Left ventricle myocardium inferior (tissue), 1 donor: ENCODE measurements at places on chromosomes 2 and 18.

DNA sequence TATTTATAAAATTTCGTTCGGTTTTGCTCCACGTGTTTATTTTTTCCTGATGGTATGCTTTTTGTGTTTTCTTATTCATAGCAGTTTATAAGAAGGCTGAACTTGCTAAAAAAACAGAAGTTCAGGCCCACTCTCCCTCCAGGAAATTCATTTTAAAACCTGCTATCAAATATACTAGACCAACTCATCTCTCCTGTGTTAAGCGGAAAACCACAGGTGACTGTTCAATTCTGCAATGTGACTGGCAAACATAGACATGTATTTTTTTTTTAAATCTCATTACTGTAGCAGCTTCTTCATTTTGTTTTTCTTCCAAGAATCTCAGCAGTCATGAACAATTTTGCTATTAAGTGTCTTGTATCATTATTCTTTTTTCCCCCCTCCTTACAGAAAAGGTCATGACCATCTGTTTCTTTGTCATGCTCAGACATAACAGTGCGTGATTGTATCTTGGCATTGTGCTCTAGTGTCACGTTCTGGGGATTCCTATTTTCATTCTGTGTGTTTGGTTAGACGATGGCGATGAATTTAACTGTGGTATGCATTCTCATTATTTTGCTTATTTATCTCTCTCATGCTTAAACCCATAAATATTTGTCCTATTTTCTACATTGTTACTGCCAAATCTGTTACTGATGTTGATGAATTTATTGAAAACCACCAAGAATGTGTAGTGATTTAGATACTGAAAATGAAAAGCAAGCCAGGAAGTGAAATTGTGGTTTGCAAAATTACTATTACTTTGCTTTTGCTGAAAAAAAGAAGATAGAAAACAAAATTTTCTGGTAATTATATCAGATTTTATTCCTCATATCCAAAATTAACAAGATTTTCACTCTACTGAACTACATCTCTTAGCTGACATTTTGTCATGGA, 74.6 kb upstream of the UNC80 start:
- DNase-seq = no peak

GRCh38 chr2:154813636-154814035, 115.1 kb downstream of the KCNJ3 start:
- no peak for DNase-seq

DNA sequence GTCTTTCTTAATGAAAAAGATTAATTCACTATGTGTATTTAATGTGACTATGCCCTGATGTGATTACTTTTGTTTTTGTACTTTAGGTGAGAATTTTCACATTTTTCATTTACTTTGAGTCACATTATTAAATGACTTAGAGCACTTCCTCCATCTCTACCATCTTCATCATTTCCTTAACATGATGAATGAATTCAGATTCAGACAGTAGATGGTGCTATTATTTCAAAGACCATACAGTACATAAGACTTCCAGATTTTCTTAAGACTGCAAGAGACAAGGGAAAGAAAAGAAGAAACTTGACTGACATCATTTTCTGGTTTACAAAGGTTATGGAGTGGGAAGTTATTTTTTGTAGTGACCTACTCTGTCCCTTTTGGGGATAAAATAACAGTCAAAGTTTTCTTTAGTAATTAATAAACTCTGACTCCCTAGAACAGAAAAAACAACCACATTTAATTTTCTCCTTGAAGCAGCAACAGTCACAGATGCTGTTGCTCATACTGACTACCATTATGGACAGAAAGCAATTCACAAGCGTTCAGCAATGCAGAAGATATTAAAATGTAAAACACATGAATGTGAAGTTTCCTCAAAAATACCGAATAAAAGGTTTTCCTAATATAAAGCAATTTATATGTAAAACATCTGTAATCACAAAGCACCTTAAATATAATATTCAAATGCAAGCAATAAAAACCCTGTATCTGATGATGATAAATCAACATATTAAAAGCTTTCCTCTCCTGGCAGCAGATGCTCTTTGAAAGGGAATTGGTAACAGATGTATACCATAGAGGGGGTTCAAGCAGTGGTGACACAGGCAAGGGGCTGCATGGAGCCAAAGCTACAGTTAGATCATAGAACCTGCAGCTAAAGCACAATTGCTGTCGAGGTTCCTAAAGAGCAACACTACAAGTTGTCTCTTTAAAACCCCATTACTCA, 1010.9 kb upstream of the NXPH2 start:
- no peak for DNase-seq

- DNase-seq = no peak
Observed at GRCh38 chr18:75472906-75473305, 45.4 kb upstream of the SMIM21 start.

DNA sequence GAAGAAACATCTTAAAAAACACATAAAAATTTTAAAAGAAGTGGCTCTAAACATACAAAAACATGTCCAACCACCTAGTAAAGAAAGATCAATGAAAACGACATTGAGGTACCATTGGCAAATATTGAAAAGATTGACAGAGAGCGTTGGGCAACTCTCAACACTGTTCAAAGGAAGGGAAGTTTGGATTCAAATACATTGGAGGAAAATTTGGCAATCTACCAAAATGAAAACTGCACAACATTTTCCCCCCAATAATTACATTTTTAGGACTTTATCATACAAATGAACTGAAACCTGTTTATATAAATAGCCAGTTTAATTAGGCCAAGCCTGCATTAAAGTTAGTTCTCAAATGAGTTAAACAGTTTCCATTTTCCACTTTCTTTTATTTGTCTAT, 758.9 kb downstream of the NRXN1 start:
- no peak for DNase-seq

DNA sequence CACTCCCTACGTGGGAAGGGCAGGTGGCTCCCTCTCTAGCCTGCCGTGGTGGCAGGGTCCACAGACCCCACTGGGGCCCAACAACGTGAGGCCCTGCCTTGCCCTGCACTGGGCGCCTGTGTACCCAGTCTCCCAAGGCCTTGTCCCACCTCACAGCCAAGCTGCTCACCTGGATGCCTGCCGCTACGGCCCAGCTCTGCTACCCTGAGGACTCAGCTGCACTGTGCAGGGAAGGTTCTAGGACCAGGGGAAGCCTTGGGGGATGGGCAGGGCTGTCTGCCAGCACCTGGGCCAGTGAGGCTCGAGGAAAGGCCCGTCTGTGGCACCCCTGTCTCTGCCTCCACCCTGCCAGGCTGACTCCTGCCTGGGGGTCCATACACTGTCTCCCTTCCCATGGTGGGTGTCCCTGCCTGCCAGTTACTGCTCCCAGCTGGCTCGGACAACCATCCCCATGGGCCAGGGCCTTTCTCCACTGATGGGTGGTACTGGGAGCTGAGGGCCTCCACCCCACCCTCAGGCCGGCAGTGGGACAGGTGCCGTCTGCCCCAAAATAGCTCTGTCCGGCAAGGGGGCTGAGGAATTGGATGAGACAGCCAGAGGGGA, 33.2 kb downstream of the HS6ST1 start:
- peak; percentile 7 for DNase-seq

DNA sequence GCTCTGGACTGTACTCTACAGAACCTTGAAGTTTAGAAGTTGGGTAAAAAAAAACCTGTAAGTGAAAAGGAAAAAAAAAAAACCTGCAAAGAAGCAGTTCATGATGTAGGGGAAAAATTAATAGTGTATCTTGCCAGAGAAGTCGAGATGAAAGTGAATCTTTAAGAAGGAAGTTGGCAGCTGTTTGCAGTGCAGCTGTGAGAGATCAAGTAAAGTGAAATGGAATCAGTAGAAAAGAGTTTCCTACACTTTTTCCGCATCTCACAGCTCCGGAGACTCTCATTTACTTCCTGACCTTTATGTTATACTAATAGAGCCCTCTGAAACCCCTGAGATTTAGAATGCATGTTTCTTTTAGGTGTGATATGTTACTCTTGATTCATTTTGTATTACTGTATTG, 19.2 kb downstream of the RNMT start:
- DNase-seq = no peak

DNA sequence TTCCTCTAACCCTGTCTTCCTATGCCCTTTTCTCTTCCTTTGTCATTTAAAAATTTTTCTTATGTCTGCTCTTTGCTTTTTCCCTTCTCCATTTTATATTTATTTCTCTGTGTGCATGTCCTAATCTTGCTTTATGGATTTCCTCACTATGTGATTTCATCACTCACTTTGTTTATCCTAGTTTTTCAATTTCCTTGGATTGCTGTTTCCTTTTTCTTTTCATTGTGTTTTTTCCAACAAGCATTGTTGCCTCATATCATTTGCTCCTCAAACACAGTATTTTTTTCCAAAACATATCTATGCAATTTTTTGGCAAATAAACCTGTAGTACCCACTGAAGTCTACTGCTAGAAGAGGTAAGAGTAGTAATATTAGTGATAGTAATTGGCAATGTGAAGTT, 67.4 kb upstream of the PNPT1 start:
- DNase-seq = no peak

DNA sequence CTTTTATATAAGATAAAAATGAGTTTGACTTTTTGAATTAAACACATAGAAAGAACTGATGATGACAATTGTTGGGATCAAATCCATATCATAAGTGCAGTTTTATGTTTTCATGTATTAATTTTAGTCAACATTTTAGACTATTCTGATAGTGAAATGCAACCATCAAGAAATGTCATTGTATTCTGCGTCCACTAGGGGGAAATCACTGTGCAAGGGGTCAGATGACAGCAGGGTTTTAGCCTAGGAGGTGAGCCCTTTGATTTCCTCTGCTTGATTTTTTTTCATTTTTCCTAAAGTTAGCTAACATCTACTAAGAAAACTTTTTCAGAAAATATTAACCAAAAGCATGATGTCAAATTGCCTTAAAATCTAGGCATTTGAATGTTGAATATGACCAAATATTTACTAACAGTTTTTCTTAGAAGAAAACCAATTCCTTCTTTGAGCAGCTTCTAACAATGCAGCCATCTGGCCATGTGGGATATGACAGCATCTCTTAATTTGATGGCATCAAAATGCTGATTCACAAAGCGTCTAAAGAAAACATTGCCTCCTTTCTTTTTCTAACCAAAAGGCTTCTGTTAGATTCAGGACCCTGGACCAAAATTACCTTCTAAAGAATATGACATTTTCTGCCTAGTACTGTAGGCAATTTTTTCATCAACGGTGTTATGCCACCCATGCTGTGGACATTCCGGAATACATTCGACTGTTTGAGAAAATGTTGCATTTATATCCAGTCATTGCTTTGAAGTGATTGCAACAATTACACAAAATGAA, 141.5 kb downstream of the SPHKAP start:
- DNase-seq = no peak

DNA sequence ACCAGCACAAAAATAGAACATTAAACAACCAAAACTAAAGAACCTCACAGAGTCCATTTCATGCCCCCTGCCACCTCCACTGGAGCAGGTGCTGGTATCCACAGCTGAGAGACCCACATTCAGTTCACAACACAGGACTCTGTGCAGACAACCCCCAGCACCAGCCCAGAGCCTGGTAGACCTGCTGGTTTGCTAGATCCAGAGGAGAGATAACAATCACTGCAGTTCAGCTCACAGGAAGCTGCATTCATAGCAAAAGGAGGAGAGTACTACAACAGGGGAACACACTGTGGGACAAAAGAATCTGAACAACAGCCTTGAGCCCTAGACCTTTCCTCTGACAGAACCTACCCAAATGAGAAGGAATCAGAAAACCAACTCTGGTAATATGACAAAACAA, 326.7 kb downstream of the METTL4 start:
- no peak for DNase-seq

- no peak for DNase-seq
Observed at GRCh38 chr2:64854773-64855237, 134.4 kb upstream of the SLC1A4 start.

GRCh38 chr2:59630789-59631188, 922.7 kb downstream of the BCL11A start:
- no peak for DNase-seq

DNA sequence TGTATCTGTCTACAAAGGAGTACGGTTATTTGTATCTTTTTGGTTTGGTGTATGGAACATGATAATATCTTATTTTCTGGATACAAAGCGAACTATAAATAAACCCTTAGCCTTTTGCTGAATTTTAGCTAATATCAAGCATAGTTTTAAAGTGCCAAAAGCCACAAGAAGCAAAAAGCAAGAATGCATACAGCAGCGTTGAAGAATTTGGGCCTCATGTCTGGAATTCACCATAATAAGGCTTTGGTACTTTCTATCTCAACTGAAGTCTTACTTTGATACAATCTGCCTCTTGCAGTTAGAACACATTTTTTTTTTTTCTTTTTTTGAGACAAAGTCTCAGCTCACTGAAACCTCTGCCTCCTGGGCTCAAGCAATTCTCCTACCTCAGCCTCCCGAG, 151.5 kb downstream of the ERBB4 start:
- no peak for DNase-seq

GRCh38 chr2:52335727-52336126, 1303.8 kb upstream of the NRXN1 start:
- no peak for DNase-seq

- DNase-seq = no peak
Observed at GRCh38 chr2:121064186-121064585, 220.8 kb downstream of the TFCP2L1 start.

- no peak for DNase-seq
Observed at GRCh38 chr18:9429662-9429993, 45.7 kb upstream of the RALBP1 start.

DNA sequence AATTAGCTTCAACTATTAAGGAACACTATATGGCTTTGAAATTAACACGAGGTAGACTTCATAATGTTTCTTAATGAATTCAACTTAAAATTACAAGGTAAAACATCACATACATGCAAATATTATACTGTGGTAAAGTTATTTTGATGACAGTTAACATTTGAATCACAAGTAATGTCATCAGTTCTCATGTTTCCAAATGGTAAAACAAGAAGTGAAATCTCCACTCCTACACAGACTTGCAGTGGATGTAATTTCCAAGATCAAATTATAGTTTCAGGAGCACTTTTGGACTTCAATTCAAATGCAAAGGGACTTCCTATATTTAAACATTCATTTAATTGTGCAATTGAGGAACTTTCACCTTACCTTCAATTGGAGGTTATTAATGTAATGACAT, 39.1 kb downstream of the C18orf54 start:
- no peak for DNase-seq

DNA sequence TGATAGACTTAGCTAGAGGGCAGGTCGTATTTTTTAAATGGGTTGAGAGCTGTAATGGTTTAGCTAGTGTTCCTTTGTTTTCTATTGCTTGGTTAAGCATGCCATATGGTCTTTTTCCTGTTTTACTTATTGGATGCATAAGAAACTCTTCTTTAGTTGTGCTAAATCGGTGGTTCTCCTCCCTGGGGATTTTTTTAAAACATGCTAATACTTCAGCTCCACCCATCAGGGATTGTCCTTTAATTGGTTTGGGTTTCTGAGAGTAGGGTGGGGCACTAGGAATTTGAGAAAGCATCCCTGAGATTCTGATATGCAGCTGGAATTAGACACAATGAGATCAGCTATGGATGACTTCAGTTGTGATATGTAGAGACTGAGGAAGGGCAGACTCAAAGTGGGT, 497.2 kb downstream of the THSD7B start:
- DNase-seq = no peak

- no peak for DNase-seq
Observed at GRCh38 chr2:626491-627339, 50.5 kb downstream of the TMEM18 start.

- no peak for DNase-seq
Observed at GRCh38 chr2:98901702-98902101, 34.3 kb downstream of the CRACDL start.

GRCh38 chr2:21277068-21278056, 153.6 kb downstream of the TDRD15 start:
- DNase-seq = no peak
